ENCODE measurements at places on chromosomes 1 and 21.

- no peak for DNase-seq
Measured at GRCh38 chr21:35451276-35451675, 402.2 kb upstream of the RUNX1 start.

GRCh38 chr1:226407199-226407496 is 745 bp downstream of the PARP1 start:
- no peak for DNase-seq

DNA sequence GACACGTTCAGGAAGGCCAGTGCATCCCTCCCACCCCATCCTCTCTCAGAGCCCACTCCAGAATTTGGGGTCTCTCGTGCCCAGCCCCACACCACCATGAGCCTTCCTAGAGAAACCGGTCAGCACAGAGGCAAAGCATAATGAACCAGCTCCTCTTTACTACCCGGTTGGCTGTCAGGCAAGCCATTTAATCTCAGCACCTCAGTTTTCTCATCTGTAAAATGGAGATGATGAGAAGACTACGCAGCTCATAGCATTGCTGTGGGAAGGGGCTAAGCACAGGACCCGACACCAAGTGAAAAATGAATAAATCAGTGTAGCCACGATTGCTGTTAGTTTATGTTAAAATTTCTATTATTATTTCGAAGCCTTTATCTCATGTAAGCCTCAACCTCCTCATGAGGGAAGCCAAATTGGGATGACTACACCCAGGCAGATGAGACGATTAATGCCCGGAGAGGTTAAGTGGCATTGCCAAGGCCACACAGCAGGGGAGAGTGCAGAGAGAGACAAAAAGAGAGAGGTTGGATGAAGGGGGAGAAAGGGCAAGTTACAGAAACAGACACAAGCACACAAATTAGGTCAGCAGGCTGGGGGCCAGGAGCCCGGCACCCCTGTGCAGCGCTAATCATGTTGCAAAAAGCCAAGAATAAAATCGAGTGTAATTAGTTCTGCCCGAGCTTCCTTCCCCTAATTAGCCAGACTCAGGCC is 25.7 kb downstream of the SDC3 start:
- DNase-seq, result no peak

DNA sequence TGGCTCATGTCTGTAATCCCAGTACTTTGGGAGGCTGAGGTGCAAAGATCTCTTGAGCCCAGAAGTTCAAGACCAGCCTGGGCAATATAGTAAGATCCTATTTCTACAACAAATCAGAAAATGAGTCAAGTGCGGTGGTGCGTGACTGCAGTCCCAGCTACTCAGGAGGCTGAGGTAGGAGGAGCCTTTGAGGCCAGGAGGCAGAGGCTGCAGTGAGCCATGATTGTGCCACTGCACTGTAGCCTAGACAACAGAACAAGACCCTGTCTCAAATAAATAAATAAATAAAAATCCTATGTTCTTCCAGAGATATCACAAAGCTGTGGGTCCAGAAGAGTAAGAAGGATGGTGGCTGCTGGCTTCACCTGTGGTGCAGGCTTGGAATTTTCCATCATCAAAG is 22.1 kb downstream of the CDA start:
- DNase-seq, result no peak

DNA sequence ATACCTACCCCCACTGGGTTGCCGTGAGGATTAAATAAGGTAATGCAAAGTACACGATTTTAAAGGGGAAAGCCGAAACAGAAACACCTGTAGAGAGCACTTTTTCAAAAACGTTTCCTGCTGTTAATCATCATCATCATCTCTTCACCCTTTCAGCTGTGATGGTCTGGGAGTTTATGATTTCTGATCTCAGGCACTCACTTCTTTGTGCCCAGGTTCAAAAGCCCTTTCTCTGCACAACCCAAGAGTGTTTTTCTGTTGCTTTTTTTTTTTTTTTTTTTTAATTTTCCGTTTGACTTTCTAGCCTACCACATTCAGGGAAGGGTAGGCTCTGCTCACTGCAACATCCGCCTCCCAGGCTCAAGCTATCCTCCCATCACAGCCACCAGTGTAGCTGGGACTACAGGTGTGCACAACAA is 936 bp upstream of the UBXN11 start:
- DNase-seq, result no peak

GRCh38 chr1:56070601-56071000 is 508.8 kb downstream of the PLPP3 start:
- no peak for DNase-seq

- DNase-seq, result no peak
Measured at GRCh38 chr1:201482755-201483154, 13.8 kb upstream of the PHLDA3 start.

- no peak for DNase-seq
Measured at GRCh38 chr1:16210581-16210980, 1.9 kb downstream of the ARHGEF19 start.

DNA sequence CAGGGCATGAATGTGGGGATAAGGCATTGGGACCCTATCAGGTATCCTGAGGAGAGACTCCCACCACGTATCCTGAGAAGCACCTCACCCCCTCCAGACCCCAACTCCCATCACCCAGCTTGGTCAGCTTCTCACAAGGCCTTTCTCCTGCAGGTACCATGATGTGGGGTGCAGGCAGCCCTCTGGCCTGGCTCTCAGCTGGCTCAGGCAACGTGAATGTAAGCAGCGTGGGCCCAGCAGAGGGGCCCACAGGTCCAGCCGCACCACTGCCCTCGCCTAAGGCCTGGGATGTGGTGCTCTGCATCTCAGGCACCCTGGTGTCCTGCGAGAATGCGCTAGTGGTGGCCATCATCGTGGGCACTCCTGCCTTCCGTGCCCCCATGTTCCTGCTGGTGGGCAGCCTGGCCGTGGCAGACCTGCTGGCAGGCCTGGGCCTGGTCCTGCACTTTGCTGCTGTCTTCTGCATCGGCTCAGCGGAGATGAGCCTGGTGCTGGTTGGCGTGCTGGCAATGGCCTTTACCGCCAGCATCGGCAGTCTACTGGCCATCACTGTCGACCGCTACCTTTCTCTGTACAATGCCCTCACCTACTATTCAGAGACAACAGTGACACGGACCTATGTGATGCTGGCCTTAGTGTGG is 1.3 kb downstream of the GPR3 start:
- no peak for DNase-seq

GRCh38 chr1:205500240-205501233 is 3.9 kb upstream of the CDK18 start:
- DNase-seq, result no peak

DNA sequence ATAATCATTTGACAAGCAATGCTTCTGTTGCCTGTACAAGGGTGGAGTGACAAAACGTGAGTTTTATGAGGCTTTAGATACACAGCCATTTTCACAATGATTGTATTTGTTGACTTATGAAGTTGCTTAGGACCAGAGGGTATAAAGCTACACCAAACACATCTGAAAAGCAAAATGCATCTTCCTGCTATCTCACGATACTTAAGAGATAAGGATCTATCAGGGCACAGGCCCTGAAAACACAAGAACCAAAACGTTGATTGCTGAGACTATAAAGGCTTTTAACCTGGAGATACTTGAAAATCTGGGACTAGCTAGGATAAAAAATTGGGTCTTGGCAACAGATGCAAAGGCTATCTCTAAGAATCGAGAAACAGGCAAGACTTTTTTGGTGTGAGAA is 115.7 kb downstream of the SLC5A9 start:
- DNase-seq, result no peak

DNA sequence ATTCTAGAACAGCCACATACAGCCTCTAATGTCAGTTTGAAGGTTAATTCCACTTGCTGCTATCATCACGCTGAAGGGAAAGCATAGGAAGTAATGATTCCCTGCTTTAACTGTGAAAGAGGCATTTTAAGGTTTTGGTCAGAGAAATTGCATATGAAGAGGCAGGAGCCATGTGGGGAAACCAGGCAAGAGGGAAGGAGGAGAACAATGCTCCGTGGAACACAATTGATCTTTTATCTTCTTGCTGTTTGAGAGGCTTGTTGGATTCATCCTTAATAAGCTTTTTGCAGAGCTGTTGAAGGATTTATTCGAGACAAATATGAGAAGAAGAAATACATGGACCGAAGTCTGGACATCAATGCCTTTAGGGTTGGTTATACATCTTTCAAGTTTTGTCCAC is 35.9 kb downstream of the SMAP2 start:
- no peak for DNase-seq

DNA sequence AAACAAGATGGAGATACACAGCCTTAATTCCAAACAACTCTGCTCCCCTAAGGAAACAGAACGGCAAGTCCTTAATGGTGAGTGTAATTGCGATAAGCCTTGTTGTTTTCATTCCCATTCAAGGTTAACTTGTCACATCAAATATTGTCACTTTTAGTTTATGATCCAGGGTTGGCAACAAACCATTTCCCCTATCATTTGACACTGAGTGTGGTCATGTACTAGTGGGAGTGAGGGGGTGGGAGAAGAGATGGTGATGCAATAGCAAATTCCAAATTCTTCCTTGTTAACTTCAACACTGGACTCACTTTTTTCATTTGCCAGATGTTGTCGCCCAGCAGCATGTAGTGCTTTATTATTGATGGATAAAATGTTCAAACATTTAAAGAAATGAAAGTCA is 140.4 kb downstream of the ZNF326 start:
- DNase-seq, result no peak

DNA sequence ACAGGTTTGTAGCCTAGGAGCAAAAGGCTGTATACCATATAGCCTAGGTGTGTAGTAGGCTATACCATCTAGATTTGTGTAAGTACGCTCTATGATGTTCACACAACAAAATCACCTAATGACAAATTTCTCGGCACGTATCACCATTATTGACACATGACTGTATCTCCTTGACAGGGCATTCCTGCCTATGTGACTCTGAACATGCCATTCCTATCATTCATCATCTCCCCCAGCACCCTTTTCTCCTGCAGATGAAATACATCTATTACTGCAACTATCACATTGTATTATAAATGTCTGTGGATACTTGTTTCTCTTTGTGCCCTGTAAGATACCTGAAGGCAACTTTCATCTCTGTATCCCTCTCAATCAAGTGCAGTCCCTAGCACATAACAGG is 29.9 kb downstream of the TP53BP2 start:
- DNase-seq, result no peak

- no peak for DNase-seq
Measured at GRCh38 chr1:216921866-216922265, 198.6 kb upstream of the ESRRG start.

- no peak for DNase-seq
Measured at GRCh38 chr1:58104960-58105359, 441.6 kb downstream of the OMA1 start.

- DNase-seq, result no peak
Measured at GRCh38 chr1:69567652-69568420, at the start of gene LRRC7. LRRC7 (plus strand) TSS chr1:69567922; CDS start chr1:69568640, 718 bp downstream.

DNA sequence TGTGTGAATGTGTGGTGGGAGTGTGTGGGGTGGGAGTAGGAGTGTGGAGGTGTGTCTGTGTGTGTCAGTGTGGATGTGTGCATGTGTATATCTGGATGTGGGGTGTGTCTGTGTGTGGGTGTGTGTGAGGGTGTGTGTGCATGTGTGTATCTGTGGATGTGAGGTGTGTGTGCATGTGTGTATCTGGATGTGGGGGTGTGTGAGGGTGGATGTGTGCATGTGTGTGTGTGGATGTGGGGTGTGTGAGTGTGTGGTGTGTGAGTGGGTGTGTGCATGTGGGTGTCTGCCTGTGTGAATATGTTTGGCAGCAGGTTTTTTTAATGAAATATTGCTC is 106.1 kb downstream of the PDE9A start:
- no peak for DNase-seq

GRCh38 chr1:214123061-214123784 is 135.4 kb downstream of the PROX1 start:
- DNase-seq, result no peak

- DNase-seq, result no peak
Measured at GRCh38 chr1:117093870-117094621, 27.5 kb downstream of the TRIM45 start.

DNA sequence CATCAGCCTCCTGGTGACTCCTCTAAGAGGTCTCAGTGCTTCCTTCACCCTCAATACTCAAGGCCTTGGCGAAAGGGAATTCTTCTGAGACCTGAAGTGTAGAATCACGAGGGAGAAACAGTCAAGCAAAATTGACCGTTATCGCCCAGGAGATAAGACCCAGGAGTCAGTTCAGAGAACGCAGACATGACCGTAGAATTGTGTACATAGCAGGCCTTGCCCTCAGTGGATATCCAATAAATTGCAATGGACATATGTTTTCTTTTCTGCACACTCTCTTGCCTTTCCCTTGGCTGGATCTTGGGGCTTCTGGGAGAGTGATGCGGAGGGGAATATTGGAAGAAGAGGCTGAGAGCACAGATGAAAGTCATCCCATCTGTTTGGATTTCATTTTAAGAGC is 15.7 kb upstream of the ETS2 start:
- no peak for DNase-seq

- DNase-seq, result no peak
Measured at GRCh38 chr1:174976436-174977108, 23.2 kb upstream of the CACYBP start.

DNA sequence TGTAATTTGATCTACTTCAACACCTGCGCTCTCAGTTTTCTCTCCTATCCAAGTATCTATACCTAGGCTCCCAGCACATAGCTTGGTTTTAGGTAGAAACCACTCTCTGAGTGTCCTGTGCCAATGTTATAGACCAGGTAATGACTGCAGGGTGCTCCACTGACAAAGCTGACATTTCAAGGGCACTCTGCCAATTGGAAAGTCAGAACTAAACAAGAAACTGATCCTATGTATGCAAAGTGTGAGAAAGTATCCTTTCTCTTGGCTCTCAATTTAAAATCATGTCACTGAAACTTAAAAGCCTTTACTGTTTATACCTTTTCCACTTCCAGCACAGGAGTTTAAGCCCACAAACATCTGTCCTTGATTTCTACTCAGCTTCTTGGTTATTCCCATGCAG is 45.0 kb upstream of the AIM2 start:
- no peak for DNase-seq

- no peak for DNase-seq
Measured at GRCh38 chr1:70383483-70383882, 27.6 kb upstream of the CTH start.

DNA sequence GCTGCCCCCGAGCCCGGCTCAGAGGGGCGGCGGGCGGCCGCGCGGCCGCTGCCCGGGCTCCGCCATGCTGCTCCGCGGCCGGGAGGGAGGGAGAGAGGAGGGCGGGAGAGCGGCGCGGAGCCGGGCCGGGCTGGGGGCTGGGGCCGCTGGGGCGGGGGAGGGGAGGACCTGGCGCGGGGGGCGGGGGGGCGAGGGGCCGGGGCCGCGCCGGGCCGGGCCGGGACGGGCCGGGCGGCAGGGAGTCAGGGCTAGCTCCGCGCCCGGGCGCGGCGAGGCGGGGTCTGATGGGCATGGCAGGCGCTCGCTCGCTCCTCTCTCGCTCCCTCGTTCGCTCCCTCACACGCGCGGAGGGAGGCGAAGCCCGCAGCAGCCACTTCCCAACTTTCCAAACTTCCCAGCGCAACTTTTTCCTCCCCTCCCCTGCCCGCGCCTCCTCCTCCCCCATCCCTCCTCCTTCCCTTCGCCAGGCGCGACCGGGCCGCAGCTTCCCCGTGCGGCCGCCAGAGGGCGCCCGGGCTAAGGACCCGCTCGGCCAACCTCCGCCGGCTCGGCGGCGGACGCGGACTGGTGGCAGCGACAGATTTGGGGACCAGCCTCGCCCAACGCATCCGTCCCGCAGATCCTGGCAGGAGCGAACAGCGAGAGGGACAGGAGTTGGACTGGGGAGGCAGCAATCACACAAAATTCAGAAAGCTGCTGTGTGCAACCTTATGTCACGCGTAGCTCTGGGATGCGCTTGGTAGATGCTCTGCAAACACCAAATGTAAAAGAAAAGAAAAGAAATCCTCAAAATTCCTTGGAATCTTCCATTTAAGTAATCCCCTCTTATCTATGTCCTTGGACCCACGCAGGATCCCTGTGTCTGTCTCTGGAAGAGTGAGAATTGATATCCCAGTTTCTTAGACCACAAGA is at the start of gene TRABD2B:
Gene TRABD2B, minus strand, starts transcription at position 97 of the 912 bp plus-strand sequence.
- DNase-seq, result peak; percentile 10
